Endodermal cell (in vitro differentiated cells): ENCODE measurements at places on chromosomes 3 and 15.
A peak's percentile ranks its signal among the peaks of the same experiment; 100 is the strongest.

- peak; percentile 85 for DNase-seq
These were observed at the start of gene CNTN3 for GRCh38 chr3:74614107-74614967. Gene CNTN3, minus strand, starts transcription at chr3:74614659. Its CDS starts 93,547 bp downstream, at chr3:74521112.

- no peak for DNase-seq
These were observed 200.5 kb upstream of the LRTM1 start for GRCh38 chr3:55128225-55128823.

GRCh38 chr3:161474741-161475140 is 21.9 kb upstream of the OTOL1 start:
- DNase-seq = no peak

- peak; percentile 31 for DNase-seq
These were observed 41.7 kb downstream of the SLCO2A1 start for GRCh38 chr3:133987948-133988484.

DNA sequence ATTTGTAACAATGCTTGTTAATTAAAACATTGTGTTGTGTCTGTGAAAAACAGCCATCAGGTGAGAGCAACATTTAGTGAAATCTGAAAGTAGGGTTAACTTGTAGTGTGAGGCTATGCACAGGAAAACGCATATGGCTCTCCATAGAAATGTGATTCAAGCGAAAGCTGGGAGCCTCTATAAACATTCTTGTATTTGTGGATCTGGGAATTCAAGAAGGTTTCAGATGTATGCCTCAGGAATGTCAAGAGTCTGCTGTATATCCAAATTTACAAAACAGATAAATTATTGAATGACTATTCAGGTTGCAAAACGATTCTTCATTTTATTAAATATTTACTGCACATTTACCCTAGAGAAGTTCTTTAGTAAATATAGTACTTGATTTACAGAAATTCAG is 166.0 kb downstream of the THSD4 start:
- DNase-seq = no peak

- DNase-seq = no peak
These were observed 3.4 kb downstream of the POC1A start for GRCh38 chr3:52150860-52151259.

- DNase-seq = no peak
These were observed 273.3 kb downstream of the ZNF385D start for GRCh38 chr3:21477541-21478288.
